ENCODE measurements at places on chromosomes 3 and 15. TPM values are rescaled to one million over a fixed set of nuclear protein-coding genes. Genes with fewer than 3 reads are reported as not detected.

Gene TRH
- not detected for polyA plus RNA-seq

Gene CD86
- polyA plus RNA-seq = 5.2 TPM

Gene SNX33
- 14.2 TPM for polyA plus RNA-seq

Gene TEX55
- polyA plus RNA-seq = not detected

Gene RNF7
- 83.4 TPM for polyA plus RNA-seq

Gene SLC28A1
- 0.32 TPM for polyA plus RNA-seq

Gene SELENOS
- polyA plus RNA-seq = 36.5 TPM

- DNase-seq = no peak
Measured at GRCh38 chr3:126743350-126743749, 39.3 kb downstream of the CHCHD6 start.

DNA sequence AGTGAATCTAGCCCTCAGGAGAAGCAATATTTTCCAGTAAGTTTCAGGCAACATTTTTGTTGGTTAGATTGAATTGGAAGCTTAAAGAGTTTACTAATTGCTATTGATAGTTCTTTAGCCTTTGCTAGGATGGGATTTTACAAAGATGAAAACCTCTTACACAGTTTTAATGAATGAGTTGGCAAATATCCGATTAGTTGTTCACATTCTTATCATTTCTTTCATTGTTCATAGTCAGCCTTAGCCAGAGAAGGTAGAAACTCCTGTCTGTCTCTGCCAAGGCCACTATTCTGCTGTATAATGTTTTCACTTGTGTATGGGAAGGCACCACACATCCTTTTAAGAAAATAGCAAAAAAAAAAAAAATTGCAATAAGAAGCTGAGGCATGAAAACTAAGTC is 222.0 kb upstream of the MANF start:
- DNase-seq = no peak

DNA sequence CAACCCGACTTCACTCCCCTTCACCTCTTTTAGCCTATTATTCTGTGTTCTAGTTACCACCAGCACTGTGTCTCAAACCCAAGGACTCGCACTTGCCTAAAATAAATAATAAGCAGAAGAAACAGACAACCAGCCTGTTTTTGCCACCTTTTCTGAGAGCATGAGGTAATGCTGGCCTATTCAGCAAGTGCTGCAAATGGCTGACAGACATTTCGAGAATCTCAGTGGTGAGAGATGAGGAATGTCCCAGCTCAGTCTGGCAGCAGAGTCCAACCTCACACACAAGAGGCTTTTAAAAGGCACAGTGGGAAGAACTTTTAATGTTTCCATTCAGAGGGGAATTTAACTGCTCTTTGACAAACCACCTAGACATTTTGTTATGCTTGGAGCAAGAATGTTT is 143.3 kb upstream of the GMNC start:
- DNase-seq = no peak

- no peak for DNase-seq
Measured at GRCh38 chr3:152299249-152299976, 30.7 kb downstream of the MBNL1 start.

DNA sequence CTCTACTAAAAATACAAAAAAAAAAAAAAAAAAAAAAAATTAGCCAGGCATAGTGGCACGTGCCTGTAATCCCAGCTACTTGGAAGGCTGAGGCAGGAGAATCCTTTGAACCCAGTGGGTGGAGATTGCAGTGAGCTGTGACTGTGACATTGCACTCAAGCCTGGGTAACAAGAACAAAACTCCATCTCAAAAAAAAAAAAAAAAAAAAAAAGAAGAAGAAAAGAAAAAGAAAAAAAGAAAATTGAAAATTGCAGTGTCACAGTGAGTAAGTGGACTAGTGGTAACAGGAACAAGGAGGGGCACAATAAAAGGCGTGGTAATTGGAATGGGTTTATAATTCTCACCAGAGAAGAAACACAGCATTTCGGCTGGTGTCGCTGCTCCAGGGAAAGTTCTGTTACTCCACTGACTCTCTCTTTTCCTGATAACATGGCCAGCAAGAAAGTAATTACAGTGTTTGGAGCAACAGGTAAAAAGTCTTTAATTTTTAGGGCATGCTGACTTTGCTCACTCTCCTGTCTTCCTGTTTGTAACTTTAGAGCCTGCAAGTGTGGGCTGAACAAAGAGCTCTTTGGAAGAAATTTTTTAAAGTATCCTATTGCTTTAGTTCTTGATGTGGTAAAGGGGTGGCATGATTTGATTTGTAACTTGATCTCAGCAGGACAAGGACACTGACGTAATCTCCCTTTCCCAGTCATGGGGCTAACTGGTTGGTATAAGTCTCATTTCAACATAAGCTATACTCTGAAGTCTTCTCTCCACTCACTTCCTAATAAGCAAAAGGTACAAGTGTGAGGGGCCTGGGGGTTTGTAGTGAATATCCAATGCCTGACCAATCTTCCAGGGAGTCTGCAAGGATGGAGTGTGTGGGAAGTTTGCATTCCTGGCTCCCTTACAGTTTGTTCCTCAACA is 22.1 kb upstream of the TRA2B start:
- no peak for DNase-seq

DNA sequence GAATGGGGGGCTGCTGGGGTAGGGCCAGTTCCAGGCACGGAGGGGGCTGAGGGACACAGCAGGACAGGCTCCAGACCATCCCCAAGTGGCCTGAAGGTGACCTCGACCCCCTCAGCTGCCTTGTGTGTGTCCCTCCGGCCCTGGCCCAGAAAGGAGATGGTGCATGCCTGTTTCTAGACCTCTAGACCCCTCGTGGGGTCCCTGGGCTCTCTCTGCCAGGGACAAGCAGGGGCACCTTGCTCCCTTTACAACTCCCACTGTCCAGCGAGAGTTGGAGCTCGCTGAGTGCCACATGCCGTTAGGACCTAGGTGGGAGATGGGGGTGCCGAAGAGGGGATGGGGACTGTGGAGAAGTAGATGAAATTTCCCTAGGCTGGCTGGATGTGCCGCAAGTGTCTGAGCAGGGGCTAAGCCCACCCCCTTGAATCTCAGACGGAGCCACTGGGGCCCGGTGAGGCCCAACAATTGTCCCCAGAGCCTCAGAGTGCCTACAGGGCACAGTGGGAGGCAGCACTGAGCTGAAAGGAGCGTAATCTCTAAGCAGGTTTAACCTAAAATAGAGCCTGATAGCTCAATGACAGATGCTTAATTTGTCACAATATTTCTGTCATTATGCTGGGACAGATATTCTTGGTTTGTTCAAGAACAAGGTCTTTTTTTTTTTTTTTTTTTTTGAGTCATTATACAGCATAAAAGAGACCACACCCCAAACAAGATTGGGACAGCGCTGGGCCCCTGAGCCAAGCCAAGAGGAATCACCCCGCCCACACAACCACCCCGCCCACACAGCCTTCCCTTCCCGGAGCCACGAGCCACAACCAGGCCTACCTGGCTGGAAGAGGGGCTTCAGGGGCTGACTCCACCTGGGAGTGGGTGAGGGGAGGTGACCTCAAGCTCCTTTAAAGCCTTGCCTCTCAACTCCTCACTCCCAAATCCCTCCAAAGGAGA is 23.6 kb upstream of the KLF13 start:
- no peak for DNase-seq

DNA sequence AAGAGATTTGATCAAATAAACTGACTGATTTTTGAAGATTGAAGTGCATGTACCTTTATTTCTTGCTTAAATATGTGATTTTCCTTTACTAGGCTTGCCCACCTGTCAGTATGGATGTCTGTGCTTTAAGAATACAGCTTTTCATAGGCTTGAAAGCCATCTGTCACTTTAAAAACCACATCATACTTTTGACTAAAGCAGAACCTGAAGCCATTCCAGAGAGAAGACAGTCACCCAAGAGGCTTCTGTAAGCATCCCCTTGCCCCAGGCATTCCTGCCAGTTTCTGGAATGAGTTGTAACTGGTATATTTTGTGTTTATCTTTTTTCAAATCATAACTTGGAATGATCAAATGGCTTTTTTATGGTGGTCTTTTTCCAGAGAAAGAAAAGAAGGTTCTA is 24.0 kb downstream of the HPS3 start:
- no peak for DNase-seq

DNA sequence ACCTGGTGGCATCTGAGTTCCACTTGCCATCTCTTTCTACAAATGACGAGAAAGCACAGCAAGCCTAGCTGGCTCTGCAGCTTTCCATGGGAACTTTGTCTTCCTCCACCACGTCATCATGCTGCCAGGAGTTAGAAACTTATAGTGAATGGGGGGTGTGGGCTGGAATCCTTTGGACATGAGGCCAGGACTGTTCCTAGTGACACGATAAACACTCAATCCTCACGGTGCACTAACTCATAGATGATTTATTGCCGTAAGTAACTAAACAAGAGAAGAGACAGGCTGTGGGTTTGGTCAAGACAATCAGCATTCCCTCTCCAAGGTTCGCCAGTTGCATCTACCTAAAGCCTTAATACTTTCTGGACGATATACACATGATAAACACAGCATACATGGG is 50.6 kb downstream of the OXNAD1 start:
- DNase-seq = no peak

- peak; percentile 66 for DNase-seq
Measured at GRCh38 chr3:38039101-38039898, at the start of gene DLEC1. Gene DLEC1 (plus strand): TSS chr3:38039208. CDS start chr3:38039226, 18 bp downstream.

- DNase-seq = no peak
Measured at GRCh38 chr15:51180011-51180410, 85.3 kb upstream of the TNFAIP8L3 start.

DNA sequence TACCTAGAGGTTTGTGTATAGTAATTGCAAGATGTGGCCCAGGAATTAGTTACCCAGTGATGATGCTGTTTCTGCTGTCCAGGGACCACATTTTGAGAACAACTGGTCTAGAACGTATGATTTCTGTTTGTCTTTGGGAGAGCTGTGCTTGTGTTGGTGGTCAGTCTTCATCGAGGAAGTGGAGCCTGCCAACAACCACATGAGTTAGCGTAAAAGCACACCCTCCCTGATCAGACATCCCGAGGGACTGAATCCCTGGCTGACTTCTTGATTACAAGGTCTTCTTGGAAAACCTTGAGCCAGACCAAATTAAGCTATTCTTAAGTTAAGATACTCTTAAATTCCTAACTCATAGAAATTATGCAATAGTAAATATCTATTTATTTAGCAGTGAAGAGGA is 81.7 kb upstream of the ZPLD1 start:
- no peak for DNase-seq

DNA sequence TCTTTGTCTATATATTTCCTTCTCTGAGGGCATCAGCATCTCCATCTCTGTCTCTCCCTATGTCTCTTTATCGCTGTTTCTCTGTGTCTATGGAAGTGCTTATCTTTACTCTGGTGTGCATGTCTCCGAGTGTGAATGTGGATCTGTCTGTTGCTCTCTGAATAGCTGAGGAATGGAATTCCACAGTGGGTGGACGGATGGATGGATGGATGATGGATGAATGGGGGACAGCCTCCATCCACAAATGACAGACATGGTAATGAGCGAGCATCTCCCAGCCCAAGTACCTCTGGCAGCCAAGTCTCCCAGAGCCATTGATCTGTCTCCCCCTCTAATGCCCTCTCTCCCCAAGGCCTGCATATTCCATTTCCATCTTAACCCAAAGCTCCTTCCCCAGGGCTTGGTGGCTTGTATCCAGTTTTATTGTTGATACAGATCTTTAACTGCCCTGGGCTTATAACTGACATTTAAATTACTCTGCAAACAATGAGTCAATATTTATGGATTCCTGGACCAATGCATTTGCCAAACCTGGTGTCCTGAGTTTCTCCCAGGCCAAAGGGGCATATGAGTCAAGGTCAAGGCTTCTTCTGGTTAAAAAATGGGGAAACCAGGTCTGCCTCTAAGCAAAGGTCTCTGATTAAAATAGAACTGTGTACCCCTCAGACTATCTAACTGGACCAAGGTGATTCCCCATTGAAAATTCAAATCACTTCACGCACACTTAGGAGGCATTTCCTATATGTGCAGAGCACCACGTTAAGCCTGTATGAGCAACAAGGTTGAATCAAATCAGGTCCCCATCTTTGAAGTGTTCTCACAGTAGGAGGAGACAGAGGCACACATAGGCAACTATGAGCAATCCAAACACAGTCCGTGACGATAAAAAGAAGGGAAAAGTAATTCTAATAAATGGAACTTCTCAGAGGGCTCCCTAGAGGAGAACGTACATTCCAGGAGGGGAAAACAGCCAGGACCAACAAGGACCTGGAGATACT is 109.9 kb downstream of the TLE3 start:
- DNase-seq = no peak

GRCh38 chr15:57797568-57798267 is 91.2 kb downstream of the POLR2M start:
- DNase-seq = no peak

DNA sequence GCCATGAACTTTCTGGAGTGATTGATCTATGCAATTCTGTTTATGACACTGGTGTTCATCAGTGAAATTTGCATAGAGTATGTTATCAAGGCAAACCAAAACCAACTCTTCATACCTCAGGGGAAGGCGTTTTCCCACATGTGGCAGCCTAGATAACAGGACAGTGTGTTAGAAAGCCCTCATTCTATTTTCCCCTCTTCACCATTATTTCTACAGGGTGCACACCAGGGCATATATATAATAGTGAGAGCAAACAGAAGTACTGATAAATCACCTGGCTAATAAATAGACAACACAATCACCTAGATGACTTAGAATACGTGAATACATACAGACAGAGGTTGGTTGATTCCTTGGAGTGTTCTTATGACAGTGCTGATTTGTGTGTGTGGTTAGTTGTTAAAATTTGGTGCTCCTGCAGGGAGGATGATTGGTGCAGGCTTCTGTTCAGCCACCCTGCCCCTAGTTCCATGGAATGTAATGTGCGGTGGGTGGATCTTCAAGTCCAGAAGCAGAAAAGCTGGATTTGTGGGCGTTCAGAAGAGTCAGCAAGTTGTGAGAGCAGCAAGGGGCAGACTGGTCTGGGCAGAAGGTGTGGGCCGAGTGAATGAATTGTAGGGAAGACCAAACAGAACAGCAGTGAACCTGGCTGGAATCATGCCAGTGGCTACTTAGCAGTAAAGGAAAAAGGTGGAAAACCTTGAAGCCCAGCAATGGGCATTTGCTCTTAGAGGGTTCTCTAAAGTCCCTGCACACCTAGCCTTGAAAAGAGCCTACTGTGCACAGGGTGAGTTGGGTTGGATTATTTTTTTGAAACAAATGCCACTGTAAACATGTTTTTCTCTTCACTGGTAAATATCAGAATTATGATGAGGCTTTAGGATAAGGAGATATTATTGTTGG is 11.7 kb upstream of the RARRES1 start:
- no peak for DNase-seq

- DNase-seq = no peak
Measured at GRCh38 chr15:51121118-51121517, 26.4 kb upstream of the TNFAIP8L3 start.

DNA sequence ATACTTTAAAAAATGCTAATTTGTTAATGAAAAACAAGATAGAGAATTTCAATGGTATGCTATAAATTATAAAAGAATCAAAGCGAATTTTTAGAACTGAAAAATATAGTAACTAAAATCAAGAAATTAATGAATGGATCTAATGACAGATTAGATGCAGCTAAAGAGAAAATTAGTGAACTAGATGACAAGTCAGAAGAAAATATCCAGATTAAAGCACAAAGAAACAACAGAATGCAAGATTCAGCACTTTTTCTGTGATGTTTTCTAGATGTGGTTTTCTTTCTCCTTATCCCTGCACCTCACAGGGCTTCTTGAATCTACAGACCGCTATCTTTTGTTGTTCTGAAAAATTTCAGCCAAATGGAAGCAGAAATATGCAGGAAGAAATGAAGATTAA is 54.4 kb downstream of the INO80 start:
- no peak for DNase-seq

All from hindlimb muscle (tissue), 1 donor.